Hematopoietic multipotent progenitor cell (in vitro differentiated cells): ENCODE measurements at places on chromosomes 2 and 18.

- DNase-seq: no peak
These were observed 160.4 kb upstream of the LYPD1 start for GRCh38 chr2:132830321-132830827.

DNA sequence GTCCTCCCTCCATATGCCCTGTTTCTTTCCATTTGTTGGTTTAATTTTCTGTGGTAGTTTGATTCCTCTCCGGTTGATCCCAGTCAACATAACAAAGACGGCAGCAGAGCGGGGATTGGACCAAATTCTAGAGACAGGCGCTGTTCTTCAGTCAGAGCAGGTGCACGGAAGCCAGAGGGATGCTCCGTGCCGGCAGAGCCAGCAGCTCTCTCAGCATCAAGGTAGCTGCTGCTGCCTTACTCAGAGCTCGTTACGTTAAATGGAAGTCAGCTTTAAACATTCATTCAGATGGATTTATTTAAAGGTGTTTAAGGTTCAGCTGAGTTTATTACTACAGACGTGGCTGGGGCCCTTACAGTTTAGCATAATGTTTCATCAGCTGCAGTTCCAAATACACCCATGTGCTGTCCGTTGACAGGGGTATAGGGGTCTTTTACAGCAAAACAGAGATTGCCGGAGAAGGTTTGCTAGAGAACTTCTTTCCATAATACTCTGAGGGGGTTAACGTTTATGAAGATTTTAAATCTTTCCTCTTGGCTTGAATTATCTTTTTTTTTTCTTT is 497.2 kb upstream of the PIK3C3 start:
- no peak for DNase-seq

- DNase-seq: no peak
These were observed 40.1 kb downstream of the FBXO48 start for GRCh38 chr2:68426848-68427579.

DNA sequence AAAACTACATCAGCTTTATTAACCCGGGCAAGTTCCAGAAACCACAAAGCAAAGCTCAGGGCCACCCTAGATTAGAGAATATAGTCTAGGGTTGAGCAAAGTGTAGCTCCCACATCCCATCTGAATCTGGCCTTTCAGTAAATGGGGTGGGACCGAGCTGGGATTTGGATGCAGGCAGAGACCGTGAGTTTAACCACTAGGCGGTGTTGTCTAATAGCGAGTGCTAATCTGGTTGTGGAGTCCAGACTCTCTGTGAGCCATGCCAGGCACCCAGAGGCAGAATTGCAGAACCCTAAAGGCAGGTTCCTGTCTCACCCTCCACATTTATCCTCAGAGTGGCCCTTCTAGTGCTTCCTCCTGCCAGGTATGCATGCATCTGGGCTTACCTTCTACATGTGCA is 435.9 kb downstream of the TSN start:
- DNase-seq: no peak

DNA sequence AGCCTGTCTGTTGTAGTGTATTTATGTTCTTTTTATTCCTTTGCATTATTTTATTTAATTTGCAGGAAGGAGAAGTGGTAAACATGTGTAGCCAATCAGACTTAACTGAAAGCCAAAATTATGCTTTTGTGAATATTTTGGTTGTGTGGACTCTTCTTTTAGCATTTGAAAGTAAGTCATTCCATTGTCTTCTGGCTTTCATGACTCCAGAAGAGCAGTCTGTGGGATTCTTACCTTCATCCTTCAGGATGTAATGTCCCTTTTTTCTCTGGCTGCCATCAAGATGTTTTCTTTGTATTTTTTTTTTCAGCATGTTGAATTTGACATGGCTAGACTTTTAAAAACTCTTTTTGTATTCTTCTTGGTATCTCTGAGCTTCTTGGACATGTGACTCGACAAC is 895.2 kb upstream of the ZEB2 start:
- no peak for DNase-seq

GRCh38 chr2:196677404-196677803 is 37.9 kb downstream of the CCDC150 start:
- DNase-seq: no peak

DNA sequence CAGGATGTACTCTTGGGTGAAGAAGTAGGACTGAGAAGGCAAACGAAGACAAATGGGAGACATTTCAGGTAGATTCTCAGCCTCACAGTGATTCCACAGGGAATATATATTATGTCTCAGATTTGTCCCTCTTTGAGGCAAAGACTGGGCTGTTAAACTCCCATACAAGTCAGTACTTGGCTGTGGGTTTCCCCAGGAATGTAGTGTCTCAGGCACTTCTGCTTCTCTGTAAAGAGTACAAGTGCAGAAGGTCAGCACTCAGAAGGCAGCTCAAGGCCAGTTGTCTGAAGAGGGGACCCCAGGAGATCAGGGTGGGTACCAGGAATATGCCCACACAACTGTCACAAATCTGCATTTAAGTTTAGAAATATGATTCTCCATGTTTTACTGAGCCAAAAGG is 39.9 kb upstream of the COBLL1 start:
- DNase-seq: no peak

GRCh38 chr2:69643602-69644505 is at the start of gene AAK1:
Gene AAK1 (minus strand): TSS chr2:69643739. CDS start chr2:69643040, 699 bp downstream.
- peak; percentile 89 for DNase-seq

- peak; percentile 60 for DNase-seq
These were observed 25.0 kb upstream of the SPP2 start for GRCh38 chr2:234025466-234025865.

- DNase-seq: no peak
These were observed 31.0 kb downstream of the RBM43 start for GRCh38 chr2:151230627-151231140.

DNA sequence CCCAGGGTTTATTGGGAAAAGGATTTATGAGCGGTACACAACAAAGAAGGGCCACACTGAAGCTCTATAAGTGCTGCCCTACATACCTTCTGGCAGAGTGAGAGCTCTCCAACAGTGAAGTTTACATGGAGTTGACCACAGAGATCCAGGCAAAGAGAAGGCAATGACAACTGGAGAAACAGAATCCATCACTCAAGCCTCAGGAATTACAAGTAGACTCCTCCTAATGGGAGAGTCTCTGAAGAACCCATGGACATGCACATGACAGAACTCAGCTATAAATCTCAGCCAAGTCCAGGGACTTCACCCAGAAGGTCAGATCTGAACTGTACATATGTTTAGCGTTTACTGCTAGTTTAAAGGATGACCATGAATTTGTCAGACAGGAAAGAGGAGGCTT is 164.7 kb downstream of the DNAH7 start:
- no peak for DNase-seq

DNA sequence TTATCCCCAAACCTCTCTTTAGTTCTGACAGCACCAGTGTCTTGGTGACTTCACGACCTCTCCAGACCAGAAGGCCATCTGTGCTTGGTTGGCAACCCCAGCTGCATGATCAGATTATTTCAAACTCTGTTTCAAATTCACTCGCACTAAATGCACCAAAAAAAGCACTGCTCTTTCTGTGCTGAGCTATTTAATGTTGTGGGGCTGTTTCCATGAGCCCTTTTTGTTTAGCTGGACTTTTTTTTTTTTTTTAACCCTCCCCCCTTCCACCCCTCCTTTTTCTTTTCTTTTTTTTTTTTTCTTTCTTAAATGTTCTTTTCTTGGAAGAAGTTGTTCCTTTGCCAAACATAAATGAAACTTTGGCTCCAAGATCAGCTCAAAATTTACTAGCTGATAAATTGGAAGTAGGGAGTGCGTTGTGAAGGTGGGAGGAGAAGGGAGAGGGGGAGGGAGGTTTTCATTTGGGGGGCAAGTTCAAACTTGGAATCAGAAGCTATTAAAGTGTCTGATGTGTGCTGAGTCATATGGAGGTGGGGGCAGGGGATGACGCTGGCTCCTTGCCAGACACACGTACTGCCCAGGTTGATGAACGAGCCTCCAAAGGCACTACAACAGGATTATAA is 543.0 kb upstream of the TNP1 start:
- DNase-seq: no peak

DNA sequence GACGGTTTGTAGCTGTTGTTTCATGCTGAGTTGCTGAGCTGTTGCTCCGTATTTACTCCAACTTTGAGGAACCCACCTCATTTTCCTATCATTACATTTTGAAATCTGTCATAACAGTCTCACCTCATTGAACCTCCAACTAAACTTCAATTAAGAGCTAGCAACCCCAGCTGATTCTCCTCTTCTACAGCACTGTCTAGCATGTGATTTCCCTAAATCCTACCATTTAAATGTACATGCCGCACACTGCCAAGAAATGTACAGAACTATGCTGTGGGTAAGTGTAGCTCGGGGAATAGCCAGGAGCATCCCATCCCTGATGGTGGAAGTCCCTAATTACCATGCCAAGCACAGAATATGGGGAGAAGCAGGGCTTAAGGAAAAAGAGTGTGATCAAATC is 299.9 kb downstream of the AFF3 start:
- no peak for DNase-seq

DNA sequence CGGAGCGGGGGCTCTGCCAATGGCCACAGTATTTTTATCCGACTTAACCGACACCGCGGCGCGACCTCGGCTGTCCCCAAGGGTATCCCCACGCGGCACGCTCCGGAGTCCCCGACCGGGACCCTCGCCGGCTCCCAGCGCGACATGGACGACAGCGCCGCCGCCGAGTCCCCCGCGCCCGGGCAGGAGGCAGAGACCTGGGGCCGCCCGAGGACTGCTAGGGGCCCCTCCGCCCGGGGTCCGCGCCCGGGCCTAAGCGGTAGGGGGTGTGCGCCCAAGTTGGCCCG is 468 bp downstream of the UXS1 start:
- DNase-seq: no peak

DNA sequence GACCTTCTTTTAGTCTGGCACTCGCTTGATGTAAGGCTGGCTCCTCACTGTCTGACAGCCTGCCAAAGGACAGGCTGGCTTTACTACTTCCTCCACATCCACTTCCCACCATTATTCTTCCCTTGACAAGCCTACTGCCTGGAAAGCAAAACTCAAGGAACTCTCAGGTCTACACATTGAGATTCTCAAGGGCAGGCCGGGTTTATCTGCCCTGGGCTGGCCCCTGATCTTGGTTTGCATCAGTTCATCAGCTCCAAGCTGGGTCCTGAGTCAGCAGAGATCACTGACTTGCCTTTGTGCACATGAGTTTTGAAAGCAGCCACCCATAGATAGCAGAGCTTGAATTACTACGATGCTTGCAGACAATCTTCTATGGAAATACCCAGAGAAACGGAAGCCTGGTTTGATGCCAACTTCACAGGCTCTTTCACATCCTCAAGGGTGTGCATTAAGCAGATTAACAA is 53.9 kb downstream of the KCTD18 start:
- peak; percentile 71 for DNase-seq

DNA sequence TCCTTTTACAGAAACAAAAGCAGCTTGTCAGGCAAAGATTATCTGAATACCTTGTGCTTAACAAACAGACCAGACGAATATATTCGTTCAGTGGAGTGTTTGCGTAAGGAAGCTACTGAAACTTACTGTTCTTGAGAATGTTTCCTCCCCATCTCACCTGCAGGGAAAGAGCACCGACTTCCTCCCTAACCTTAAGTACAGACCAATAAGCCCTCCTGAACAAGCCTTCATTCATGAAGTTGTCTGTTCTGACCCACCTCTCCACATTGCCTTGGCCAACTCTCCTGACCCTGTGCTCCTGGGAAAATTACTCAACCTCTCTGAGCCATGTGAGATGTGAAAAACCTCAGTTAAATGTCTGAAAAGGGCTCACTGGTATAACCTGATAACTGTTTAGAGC is 35.2 kb downstream of the STK39 start:
- DNase-seq: no peak

- DNase-seq: no peak
These were observed 41.5 kb downstream of the SP140 start for GRCh38 chr2:230267059-230267458.
